GM12864 (cell line): ENCODE measurements at places on chromosomes 12 and 14.

DNA sequence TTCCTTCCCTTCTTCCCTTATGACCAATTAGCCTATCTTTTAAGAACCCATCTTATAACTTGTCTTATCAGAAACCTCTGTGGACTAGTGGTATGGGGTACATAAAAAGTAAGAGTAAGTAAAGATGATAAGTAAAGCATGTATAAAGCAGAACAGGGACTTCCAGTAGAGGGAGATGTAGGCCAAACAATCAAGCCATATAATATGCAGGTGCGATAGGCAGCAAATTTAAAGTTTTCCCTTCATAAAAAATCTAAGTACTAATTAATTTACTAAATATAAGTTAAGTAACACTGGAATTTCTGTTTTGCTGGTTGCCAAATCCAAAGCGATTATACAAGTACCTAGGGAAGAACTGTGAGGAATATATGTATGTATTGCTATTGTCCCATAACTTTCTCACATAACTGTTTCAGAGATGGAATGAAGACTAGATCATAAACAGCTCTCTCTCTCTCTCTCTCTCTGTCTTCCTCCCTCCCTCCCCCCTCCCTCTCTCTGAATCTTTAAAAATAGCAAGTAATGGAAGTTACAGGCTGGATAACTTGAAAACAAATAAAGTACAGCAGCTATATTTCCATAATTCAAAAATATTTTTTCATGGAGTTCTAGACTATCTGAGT, 25.7 kb downstream of the METTL25 start:
- no peak for DNase-seq

- no peak for DNase-seq
Measured at GRCh38 chr12:121712190-121712460, 427 bp upstream of the TMEM120B start.

- DNase-seq, result no peak
Measured at GRCh38 chr14:102279282-102279681, 25.7 kb downstream of the MOK start.

- no peak for DNase-seq
Measured at GRCh38 chr12:71439613-71440344, at the start of gene LGR5. Gene LGR5, plus strand, starts transcription at chr12:71439798. Its CDS starts 283 bp downstream, at chr12:71440081.

DNA sequence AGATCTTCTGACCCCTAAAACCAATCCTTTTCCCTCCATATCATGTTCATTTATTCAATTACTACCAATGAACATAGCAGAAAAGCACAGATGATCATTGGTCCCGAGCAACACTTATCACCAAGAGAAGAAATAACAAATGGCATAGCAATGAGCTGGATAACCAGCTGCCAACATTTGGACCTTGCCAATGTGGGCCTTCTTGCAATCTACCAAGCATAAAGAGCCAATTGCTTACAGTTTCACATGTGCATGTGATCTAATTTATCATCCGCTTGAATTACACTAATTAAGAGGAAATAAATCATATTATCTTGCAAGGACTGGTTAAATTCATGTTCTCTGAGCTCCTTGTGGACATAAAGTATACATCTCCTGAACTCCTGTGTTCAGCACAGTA, 134.8 kb upstream of the HMGA2 start:
- no peak for DNase-seq

- DNase-seq, result no peak
Measured at GRCh38 chr14:74195623-74196022, 43.6 kb upstream of the VSX2 start.

GRCh38 chr12:62618930-62619329, 152.3 kb downstream of the MON2 start:
- DNase-seq, result no peak

DNA sequence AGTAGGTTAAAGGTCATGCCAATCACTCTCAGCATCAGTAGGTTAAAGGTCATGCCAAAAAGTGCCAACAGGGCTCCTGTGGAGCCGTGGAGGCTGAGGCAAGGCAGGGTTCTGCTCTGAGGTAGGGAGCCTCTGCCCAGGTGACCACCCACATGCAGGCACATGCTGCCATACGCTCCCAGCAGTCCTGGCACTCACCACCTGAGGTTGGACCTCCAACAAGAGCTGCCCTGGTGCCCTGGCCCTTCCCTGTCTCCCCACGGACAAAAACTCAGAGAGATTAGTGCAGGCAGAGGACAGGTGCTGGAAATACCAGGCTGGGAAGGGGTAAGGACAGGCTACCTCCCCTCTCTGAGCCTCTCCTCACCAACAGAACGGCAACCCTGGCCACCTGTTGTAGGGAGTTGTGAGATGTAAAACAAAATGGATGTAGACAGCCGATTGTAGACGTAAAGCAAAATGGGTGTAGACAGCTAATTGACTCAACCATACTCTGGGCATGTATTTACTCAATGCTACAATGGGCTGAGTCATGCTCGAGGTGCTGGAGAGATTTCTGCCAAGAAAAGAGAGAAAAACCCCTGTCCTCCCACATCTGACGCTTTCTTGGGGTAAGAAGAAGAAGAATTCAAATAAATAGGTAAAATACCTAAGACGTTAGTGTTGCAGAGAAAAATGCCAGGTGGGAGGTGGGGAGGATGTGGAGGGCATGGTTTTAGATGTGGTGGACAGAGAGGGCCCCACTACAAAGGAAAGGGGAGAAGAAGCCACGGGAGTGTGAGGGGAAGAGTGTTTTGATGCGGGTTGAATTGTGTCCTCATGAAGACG, 32.4 kb downstream of the LTBP2 start:
- no peak for DNase-seq

DNA sequence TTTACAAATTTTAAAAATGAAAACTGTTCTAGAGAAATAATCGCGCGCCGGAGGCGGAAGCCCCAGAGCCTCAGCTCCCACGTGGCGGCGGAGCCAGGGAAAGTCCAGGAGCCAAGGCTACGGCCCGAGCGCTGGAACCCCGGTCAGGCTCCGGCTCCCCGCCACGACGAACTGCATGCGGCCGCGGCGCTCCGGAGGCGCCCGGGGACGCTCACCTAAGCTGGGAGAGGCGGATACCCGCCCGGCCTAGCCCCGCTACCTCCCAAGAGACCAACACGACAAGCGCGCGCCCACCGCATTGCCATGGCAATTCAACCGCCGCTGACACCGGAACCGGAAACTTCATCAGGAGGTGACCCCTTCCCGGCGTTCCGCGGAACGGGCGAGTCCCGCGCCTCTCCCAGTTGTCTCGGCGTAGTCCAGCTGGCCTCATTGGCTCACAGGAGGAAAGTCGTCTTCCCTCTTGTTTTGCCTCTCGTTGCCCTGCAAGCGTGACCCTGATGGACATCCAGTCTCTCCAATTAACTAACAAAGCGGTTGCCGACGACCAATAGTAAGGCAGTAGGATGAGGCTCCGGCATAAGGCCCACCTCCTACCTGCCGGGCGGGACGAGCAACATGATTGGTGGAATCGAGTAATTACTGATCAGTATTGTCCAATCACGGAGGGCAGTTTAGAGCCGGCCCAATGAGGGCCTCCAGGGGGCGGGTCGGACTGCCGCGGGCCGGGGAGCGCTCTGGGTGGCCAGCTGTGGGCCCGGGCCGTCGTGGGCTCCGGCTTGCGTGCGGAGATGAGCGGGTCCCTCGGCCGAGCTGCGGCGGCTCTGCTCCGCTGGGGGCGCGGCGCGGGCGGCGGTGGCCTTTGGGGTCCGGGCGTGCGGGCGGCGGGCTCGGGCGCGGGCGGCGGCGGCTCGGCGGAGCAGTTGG, at the start of gene GLRX5:
Gene GLRX5 (plus strand): TSS at position 752 of the 927 bp plus-strand sequence. CDS start 40 bp downstream, at position 792.
- peak; percentile 100 for DNase-seq

GRCh38 chr12:132264086-132265010, 65.0 kb downstream of the GALNT9 start:
- DNase-seq, result no peak

DNA sequence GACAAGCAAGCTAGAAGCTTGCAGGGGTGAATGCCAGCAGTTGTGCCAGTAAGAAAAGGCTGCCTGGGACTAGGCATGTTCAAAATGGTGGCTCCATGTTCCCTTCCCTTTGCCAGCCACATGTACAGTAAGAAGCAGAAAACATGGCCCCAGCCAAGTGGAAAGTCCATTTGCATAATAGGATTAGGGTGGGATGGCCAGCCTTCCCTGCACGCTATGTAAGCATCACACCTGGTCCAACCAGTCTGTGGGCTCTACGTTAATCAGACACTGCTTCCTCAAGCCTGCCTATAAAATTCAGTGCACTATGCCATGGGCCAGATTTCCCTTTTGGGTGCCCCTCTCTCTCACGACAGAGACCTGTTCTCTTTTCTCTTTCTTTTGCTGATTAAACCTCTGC, 288.4 kb downstream of the GXYLT1 start:
- no peak for DNase-seq

DNA sequence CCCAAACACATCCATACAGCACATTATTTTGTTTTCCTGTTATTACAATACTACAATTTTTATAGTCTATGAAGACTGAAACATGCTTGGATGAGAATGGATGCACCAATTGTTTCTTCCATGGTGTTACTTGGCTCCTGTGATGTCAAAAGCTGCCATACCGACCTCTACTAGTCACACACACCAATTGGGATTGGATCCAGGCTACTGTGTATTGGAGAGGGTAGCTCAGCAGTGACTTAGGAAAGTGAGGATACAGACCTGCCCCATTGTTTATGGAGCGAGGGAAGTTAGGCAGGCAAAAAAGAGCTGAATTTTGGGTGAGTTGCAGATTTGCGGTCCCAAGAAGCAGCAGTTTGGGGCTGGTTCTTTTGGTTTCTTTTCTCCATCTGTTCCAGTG, 30.8 kb upstream of the AKAP6 start:
- DNase-seq, result no peak
